ENCODE measurements at places on chromosomes 3 and 15. TPM values are rescaled to one million over a fixed set of nuclear protein-coding genes. Genes with fewer than 3 reads are reported as not detected.

ZNF717 gene
- total RNA-seq = 5.0 TPM

PEX5L gene
- total RNA-seq = 1.5 TPM

AHSG gene
- total RNA-seq = not detected

SLC22A14 gene
- total RNA-seq = 0.39 TPM

MON1A gene
- 14.1 TPM for total RNA-seq

SMARCC1 gene
- total RNA-seq = 45.2 TPM

Data from Daoy (cell line).